Panc1 (cell line): ENCODE measurements at places on chromosomes 11 and 22. TPM values are rescaled to one million over a fixed set of nuclear protein-coding genes. Genes with fewer than 3 reads are reported as not detected.

Gene RANGAP1
- total RNA-seq, result 140 TPM

GRCh38 chr11:28346209-28346608 lies 238.0 kb downstream of the METTL15 start:
- no peaks in the 10 kb centered on the region for H3K27me3 ChIP-seq
- no peaks in the 10 kb centered on the region for H3K4me1 ChIP-seq
- no peaks in the 10 kb centered on the region for H3K36me3 ChIP-seq
- no peak overlapping the region for H3K4me3 ChIP-seq

- H3K4me1 ChIP-seq, result no peaks in the 10 kb centered on the region
- no peak overlapping the region for H3K4me3 ChIP-seq
- no peaks in the 10 kb centered on the region for H3K36me3 ChIP-seq
- no peak overlapping the region for H3K27ac ChIP-seq
Observed at GRCh38 chr11:114280696-114281095, 15.5 kb upstream of the NNMT start.

DNA sequence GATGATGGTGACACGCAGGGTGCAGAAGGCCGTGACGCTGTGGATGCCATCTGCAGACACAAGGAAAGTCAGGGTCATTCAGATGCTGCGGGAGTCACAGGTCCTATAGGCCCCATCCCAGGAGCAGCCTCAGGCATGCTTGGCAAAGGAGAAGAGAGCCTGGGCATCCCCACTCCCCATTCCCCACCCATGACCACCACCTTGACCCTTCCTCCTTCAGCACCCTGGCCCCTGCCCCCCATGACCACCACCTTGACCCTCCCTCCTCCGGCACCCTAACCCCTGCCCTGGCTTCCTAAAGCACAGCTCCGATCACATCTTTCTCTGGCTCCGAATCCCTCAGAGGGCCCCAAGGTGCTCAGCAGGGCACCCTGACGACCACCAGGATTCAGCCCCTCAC lies 73.1 kb downstream of the CELSR1 start:
- no peak overlapping the region for H3K4me3 ChIP-seq
- H3K27me3 ChIP-seq, result no peaks in the 10 kb centered on the region
- no peaks in the 10 kb centered on the region for H3K4me1 ChIP-seq
- no peaks in the 10 kb centered on the region for H3K36me3 ChIP-seq
- DNase-seq, result no peak

DNA sequence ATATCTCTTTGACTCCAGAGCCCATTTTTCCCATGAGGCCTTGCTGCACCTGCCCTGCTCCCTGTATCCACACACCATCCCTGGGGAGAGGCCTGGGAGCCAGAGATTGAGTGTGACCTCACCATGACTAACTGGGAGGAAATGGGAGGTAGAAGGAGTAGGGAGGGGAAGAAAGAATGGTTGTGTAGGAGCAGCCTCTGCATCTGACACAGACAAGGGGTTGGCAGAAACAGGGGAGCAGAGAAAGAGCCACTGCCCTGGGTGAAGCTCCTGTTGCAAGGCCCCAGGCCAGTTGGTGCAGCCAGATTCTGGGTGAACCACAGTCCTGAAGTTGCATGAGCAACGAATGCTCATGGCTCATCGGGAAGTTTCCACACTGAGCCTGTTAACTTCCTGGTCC lies 32.4 kb downstream of the POU2F3 start:
- H3K4me3 ChIP-seq, result no peak overlapping the region
- H3K27me3 ChIP-seq, result peaks cover 12% of the 10 kb centered on the region
- H3K4me1 ChIP-seq, result no peaks in the 10 kb centered on the region

- no peaks in the 10 kb centered on the region for H3K4me1 ChIP-seq
- no peaks in the 10 kb centered on the region for H3K36me3 ChIP-seq
- H3K27me3 ChIP-seq, result no peaks in the 10 kb centered on the region
Observed at GRCh38 chr11:115129473-115130289, 374.5 kb downstream of the CADM1 start.

GRCh38 chr11:3609416-3610265 lies 32.2 kb downstream of the ART5 start:
- DNase-seq, result peak; percentile 72
- H3K4me3 ChIP-seq, result no peak overlapping the region
- H3K27me3 ChIP-seq, result 0 out of 2 replicates have a peak, but pooled peaks cover 2% of the 10 kb centered on the region
- no peak overlapping the region for H3K27ac ChIP-seq
- no peaks in the 10 kb centered on the region for H3K36me3 ChIP-seq

Gene UPK3A
- total RNA-seq, result not detected

DNA sequence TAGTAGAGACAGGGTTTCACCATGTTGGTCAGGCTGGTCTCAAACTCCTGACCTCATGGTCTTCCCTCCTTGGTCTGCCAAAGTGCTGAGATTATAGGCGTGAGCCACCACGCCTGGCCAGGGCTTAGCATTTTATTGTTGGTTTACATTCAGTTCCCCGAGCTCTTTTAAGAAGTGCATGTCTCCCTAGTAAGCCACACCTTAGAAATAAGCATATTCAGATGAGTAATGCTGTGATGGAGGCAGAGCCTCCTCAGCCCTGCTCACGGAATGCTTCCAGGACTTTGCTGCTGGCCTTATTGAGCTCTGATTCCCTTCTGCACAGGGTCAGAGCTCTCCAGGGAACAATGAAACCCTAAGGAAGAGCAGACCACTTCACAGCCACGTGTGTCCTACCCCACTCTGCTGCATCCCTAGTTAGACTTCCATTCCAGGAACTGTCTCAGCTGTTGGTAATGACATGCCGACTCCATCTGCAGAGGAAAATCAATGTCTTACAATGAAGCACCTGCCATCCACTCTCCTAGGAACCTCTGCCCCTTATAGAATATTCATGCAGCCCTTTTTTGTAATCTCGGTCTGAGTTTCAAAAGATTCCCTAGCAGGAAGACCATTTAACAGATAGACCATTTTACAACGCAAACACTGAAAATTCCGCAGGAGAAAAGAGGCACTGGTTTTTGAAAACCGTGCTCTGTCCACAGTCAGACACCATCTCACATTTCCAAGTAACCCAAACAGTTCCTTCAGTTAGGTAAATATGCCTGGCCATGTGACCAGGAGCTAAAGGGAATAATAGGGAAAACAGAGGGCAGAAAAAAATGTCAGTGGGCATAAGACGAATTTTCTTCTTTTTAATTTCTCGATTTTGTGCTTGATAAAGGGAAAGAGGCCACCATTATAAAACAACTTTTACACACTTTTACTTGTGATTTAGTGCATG lies 1.7 kb upstream of the JAM3 start:
- peaks cover 15% of the 10 kb centered on the region for H3K27me3 ChIP-seq
- H3K27ac ChIP-seq, result no peak overlapping the region
- H3K36me3 ChIP-seq, result no peaks in the 10 kb centered on the region

GRCh38 chr11:69682221-69682620 lies 7.1 kb upstream of the LTO1 start:
- no peak for DNase-seq
- no peak overlapping the region for H3K27ac ChIP-seq
- no peak overlapping the region for H3K4me3 ChIP-seq
- H3K4me1 ChIP-seq, result no peaks in the 10 kb centered on the region
